ENCODE measurements at places on chromosomes 4 and X.

- no peak for DNase-seq
Measured at GRCh38 chr4:38094419-38094818, 134.2 kb downstream of the PTTG2 start.

DNA sequence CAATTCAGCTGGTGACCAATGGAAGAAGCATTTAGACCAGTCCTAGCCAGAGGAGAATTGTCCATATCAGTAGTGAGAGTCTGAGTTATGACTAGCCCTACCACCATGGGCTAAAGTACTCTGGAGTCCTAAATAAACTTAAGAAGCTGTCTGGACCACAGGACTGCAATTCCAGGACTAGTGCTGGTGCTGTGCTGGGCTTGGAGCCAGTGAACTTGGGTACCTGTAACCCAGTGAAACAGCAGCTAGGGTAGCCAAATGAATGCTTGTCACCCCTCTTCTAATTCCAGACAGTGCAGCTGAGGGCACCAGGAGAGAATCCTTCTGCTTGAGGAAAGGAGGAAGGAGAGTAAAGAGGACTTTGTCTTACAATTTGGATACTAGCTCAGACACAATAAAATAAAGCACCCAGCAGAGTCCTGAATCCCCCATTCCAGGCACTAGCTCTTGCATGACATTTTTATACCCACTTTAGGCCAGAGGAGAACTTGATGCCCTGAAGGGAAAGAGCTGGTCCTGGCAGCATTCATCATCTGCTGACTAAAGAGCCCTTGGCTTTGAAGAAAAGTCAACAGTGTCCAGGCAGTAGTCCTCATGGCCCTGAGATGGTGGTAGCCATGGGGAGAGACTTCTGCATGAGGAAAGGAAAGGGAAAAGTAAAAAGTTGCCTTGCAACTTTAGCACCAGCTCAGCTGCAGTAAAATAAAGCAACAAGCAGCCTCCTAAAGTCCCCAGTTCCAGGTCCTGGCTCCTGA, 2675.7 kb downstream of the PCDH7 start:
- DNase-seq = no peak

GRCh38 chr4:123830930-123831329, 434.3 kb downstream of the SPRY1 start:
- no peak for DNase-seq

DNA sequence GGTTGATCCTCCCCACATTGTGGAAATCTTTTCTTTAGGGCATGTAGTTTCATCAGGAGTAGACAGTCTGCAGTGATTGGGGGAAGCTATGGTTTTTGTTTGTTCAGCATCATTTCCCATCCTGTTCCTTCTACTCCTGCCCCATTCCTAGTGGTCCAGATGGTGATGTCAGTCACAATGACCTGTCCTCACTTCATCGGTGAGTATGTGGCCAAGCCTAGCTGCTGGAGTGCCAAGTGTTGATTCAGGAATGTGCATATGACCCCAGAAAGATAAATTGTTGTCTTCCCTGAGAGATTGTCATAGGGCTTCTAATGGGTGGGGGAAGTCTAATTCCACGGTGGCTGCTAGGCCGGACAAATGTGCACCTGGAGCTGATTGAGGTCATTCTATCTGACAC, 130.6 kb upstream of the FAT1 start:
- DNase-seq = no peak

DNA sequence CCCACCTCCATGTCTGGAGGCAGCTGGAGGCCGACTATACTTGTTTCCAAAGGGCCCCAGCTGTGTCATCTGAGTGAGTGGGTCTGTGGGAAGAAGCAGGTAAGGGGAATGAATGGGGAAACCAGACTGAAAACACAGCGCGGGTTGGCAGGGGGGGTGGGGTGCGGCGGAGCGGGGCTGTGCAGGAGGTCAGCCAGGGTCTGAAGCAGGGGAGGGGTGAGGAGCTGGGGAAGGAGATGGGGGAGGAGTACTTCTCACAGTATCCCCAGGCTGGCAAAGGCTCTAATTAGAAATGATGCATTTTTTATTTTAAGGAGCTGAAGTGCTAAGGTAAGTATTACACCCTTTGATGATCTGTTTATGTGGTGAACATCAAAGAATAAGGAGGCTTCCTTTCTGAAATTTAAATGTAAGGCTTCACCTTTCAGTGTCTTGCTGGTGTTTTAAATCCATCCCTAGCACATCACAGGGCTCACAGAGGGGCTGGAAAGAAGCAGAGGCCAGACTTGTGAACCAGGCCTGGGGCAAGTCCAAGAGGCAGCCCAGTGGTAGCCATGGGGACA, 37.5 kb downstream of the SMIM20 start:
- DNase-seq = no peak

DNA sequence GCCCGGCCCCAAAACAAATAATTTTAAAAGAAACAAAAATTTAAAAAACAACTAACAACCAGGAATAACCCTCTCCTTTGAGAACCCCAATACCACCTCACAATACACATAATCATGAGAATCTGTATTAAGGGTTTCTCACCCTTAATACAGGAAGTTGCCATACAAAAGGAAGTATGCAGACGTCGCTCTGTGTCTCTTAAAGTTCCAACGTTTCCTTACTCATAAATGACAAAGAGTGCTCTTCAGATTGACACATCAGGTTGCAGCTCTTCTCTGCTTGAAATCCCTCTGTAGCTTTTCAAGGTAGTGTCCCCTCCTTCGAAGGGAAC, 73.9 kb upstream of the IRF2 start:
- DNase-seq = no peak

DNA sequence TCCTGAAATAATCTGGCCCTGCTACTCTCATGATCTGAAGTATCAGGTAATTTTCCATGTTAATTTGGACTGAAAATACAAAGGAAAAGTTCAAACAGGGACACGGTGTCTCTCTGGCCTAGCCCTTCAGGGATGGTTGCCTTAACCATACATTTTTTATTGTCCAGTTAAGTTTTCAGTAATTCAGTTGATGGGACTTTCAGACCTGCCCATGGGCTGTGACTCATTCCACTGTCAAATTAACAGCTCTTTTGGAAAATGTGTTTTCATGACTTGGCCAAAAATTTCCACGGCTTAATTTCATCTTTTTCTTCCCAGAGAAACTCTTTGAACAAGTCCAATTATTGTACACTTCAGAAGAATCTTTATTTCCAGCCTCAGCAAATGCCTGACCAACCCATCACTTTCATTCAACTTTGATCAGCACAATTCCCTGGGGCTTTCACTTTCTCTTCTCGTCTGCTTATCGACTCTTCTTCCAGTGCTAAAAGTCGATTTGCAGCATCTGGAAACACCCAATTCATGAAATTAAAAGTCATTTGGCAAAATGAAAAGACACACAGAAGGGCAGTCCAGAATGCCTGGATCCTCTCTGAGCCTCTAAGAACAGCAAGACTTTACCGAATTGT, 293.9 kb downstream of the RAB28 start:
- DNase-seq = no peak

DNA sequence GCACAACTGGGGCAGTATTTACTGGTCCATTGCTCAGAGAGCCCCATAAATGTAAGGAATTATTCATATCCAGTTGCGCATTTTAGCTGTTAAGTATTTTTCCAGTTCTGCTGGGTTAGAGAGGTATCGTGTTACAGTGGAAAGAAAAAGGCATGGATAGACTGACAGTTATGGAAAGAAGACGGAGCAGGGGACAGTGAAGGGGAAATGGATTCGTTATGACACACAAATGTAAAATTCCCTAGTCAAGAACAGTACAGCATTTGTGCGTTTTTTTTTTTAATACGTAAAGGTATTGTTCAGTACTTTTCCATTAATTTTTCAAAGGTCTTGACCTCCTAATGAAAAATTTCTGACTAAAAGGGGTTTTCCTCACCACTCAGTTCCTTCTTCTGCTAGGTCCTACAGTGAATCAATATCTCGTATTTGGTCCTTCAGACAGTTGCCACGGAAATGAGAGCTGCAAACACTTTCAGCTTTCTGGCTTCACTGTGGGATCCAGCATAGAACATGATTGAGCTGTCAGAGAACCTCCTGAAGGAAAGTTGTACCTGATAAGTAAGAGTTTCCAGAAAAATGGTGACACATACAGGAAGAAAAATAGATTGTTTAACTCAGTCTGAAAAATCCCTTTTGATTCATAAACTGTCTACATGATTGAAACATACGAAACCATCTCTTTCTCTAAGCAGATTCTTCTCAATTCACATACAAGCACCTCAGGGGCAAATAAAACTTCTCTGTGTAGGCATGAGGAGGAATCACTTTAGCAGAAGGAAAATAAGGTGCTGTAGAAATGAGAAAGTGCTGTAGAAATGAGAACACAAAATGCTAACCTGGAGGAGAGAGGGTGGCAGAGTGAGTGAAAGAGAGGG, 21.8 kb upstream of the BBS12 start:
- no peak for DNase-seq

DNA sequence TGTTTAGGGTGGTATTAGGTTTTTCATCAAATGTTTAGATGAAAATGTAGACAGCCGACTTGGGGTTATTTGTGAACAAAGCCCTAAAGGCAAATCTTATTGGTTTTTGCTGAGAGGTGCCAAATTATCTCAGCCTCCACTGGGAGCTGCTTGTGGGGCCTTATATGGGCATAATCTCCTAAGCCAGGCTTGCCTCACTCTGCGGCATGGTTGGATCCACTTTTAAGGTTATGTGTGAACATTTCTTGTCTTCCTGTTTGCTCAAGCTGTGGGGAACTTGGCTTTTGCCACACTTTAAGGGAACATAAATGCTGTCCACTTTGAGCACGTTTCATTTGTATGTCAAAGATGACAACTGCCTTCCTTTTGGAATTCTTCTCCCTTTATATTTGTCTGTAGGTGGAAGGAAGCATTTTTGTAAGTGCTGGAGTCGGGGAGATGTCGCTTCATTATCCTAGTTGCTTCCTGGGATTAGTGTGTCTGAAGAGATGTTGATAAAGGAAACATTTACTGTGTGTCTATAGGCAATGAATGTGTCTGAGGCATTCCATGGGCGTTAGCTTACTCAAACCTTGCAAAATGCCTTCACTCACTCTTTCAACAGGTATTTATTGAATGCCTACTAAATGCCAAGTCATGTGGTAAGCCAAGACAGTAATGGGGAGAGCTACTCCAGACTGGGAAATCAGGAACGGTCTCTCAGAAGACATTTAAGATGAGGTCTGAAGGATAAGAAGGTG, 78.3 kb downstream of the SLC9A6 start:
- no peak for DNase-seq

DNA sequence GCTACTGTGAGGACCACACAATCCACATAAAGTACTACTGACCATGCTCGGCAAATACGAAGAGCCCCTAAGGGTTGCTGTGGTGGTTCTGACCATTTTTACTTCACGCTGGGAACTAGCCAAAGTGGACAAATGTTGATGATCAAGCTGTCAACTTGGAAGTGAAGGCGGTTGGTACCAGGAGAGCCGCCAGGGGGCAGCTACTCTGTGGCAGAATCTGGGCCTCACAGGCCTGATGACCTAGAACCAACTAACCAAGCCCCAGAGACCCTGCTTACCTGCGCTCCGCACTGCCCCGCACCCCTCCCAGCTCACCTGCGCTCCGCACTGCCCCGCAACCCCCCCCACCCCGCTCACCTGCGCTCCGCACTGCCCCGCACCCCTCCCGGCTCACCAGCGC, 5.6 kb downstream of the GAK start:
- no peak for DNase-seq

DNA sequence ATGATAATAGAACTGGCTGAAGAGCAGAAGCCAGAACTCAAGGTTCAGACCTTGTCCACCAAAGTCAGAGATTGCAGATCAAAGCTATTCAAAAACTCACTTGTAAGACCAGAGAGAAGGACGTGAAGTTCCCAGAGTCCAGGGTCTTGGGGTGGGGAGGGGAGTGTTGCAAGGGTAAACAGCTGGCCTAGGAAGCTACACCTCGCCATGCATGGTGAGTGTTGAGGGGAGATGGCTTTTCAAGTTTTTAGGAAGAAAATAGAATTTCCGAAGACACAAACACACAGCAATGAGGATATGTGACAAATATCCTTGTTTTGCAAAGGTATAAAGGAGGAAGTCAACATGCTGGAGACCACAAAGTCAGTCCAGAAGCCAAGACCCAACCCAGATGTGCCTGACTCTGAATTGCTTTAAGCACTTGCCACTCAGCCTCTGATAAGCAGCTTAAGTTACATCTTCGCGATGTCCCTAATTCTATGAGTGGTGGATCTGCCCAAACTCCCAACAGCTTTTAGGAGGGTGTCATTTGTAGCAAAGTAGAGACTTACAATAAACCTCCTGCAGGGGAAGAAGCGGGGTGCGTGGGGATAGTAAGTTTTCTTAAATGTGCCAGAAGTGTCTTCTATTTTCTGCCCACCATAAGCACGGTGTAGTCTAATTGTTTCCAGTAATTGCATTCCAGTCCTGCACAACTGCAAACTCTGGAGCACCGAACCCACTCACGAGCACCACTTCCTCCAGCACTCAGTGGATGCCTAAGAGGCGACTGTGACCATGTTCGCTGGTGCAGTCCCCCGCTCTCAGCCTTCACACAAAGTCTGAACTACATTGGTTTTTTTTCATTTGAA, 26.5 kb downstream of the HAND2 start:
- no peak for DNase-seq

- DNase-seq = no peak
Measured at GRCh38 chrX:110245011-110245410, 72.9 kb downstream of the AMMECR1 start.

- DNase-seq = no peak
Measured at GRCh38 chr4:162282684-162283083, 118.9 kb upstream of the FSTL5 start.

GRCh38 chrX:105567082-105567481, 255.3 kb upstream of the NRK start:
- DNase-seq = no peak

GRCh38 chr4:8188743-8189550, 10.1 kb upstream of the SH3TC1 start:
- no peak for DNase-seq

GRCh38 chr4:145909281-145909715, 29.3 kb downstream of the ZNF827 start:
- DNase-seq = no peak

DNA sequence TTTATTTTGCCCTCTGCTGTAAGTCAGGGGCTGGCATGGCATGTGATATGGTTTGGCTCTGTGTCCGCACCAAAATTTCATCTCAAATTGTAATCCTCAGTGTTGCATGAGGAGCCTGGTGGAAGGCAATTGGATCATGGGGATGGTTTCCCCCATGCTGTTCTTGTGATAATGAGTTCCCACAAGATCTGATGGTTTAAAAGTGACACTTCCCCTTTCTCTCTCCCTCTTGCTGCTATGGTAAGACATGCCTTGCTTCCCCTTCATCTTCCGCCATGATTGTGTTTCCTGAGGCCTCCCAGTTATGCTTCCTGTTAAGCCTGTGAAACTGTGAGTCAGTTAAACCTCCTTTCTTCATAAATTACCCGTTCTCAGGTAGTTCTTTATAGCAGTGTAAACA, 72.0 kb upstream of the MSX1 start:
- no peak for DNase-seq

Measured in activated T-cell treated with anti-CD3 and anti-CD28 coated beads, Interleukin-2, amount 50 U/mL, for 48 hours (primary cell).